Activated B cell treated with CpG ODN at 0.5 μM for 24 hours (primary cell): ENCODE measurements at places on chromosomes 12 and 14.

- H3K36me3 ChIP-seq, result no peaks in the 10 kb centered on the region
- no peak overlapping the region for H3K27ac ChIP-seq
- H3K4me3 ChIP-seq, result no peak overlapping the region
- no peak for DNase-seq
Observed at GRCh38 chr14:34363733-34364134, 98.3 kb downstream of the SPTSSA start.

GRCh38 chr14:72291908-72292688 lies 359.9 kb downstream of the RGS6 start:
- H3K4me1 ChIP-seq, result no peaks in the 10 kb centered on the region
- H3K27ac ChIP-seq, result no peak overlapping the region
- no peak for DNase-seq
- H3K36me3 ChIP-seq, result no peaks in the 10 kb centered on the region
- H3K27me3 ChIP-seq, result peaks cover 23% of the 10 kb centered on the region

- no peak overlapping the region for H3K27ac ChIP-seq
- H3K4me3 ChIP-seq, result no peak overlapping the region
- no peak for DNase-seq
Observed at GRCh38 chr12:77070800-77071449, 5.6 kb upstream of the E2F7 start.

- H3K27me3 ChIP-seq, result peaks cover 28% of the 10 kb centered on the region
- no peaks in the 10 kb centered on the region for H3K36me3 ChIP-seq
- H3K4me1 ChIP-seq, result no peaks in the 10 kb centered on the region
- DNase-seq, result no peak
Observed at GRCh38 chr12:64931981-64932380, 107.5 kb downstream of the TBC1D30 start.

GRCh38 chr12:70831543-70831942 lies 89.0 kb downstream of the PTPRR start:
- H3K4me3 ChIP-seq, result no peak overlapping the region
- H3K36me3 ChIP-seq, result no peaks in the 10 kb centered on the region
- no peaks in the 10 kb centered on the region for H3K4me1 ChIP-seq
- no peak for DNase-seq
- no peak overlapping the region for H3K27ac ChIP-seq

DNA sequence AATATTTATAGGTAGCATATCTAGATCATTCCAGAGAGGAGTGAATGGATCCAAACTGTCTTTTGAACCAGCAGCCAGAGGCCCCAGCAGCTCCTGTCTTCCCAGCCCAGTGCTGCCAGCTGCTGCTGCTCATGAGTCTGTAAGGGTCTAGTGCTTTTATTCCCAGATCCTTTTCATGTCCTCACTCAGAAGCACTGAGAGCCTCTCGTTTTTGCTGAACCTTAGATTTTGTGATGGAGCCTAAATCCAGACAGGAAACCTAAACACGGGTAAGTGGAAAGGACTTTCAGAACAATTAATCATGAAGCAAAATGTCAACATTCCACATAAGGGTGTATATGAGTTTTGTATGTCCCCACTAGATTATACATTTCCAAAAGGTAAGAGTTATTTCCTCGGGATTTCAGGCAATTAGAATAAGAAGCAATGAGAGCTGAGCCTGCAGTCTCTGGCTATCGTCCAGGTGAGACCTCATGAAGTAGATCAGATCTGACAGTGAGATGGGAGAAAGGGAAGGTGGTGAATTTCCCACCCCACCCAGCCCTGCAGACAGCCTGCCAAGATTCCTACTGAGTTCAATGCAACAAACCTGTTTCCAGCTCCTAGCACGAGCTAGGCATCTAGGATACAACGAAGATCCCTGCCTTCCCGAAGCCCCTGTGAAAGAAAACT lies 84.4 kb downstream of the NINJ2 start:
- H3K36me3 ChIP-seq, result no peaks in the 10 kb centered on the region
- no peak for DNase-seq
- peaks cover 11% of the 10 kb centered on the region for H3K4me1 ChIP-seq

DNA sequence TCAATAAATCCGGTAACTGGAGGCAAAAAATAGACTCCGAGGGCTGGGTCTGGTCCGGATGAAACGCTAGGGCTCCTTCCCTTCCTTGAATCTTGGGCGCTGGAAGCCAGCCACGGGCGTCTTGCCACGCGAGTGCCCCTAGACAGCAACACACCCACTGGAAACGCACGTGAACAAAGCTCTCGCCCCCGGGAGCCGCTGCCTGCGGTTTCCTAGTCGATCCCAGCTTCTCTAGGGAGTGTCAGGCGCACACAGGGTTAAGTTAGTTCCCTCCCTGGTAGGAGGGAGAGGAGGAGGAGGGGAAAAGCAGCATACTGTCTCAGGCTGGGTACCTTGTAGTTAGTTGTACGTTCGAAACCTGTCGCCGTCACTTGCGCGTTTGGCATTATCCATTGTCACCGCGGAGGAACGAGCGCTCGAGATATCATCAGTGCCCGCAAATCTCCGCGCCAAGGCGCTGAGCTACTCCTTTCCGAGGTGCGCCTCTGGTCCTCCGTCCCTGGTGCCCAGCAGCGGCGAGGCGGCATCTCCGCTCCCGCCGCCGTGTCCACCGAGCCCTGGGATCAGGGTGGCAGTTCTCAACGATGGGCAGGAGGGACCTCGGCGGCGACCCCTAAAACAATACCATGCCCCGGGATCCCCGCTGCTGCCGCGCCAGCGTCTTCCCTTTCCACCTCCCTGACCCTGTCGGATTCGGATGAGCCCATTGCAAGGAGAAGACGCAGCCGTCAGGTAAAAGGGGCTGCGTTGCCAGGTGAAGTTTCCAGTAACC lies at the start of gene FLRT2:
Gene FLRT2 (plus strand): TSS at position 342 of the 772 bp plus-strand sequence. CDS start 91,371 bp downstream, outside the sequence.
- H3K36me3 ChIP-seq, result no peaks in the 10 kb centered on the region
- DNase-seq, result no peak
- no peak within 1 kb of the TSS for H3K27ac ChIP-seq
- peaks cover 57% of the 10 kb centered on the region for H3K27me3 ChIP-seq
- H3K4me3 ChIP-seq, result no peak within 1 kb of the TSS
- peaks cover 4% of the 10 kb centered on the region for H3K4me1 ChIP-seq

GRCh38 chr12:108302403-108303311 lies 36.5 kb downstream of the CMKLR1 start:
- no peaks in the 10 kb centered on the region for H3K4me1 ChIP-seq
- peaks cover 20% of the 10 kb centered on the region for H3K27me3 ChIP-seq
- H3K4me3 ChIP-seq, result no peak overlapping the region
- no peaks in the 10 kb centered on the region for H3K36me3 ChIP-seq

- no peak overlapping the region for H3K27ac ChIP-seq
- H3K4me1 ChIP-seq, result peaks cover 49% of the 10 kb centered on the region
- H3K4me3 ChIP-seq, result no peak overlapping the region
- no peaks in the 10 kb centered on the region for H3K27me3 ChIP-seq
- DNase-seq, result no peak
Observed at GRCh38 chr14:61482348-61483206, 161.2 kb downstream of the PRKCH start.

DNA sequence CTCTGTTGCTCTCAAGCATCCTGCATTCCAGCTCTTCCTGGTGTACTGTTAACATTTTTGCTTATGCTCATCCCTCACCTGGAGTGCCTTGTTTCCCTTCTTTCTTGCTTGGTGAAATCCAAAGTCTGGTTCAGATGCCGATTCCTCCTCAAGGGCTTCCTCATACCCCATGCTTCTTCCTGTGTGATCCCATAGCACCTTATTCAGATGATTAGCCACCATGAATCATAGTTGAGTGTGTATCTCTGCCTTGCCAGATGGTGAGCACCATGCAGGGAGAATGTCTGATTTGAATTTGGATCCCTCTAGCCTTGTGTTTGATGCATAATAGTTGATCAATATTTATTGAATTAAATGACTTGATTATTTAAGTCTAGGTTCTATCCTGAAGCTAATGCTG lies 39.4 kb upstream of the ANO4 start:
- no peaks in the 10 kb centered on the region for H3K4me1 ChIP-seq
- no peak overlapping the region for H3K4me3 ChIP-seq
- peaks cover 2% of the 10 kb centered on the region for H3K27me3 ChIP-seq
- H3K36me3 ChIP-seq, result no peaks in the 10 kb centered on the region

DNA sequence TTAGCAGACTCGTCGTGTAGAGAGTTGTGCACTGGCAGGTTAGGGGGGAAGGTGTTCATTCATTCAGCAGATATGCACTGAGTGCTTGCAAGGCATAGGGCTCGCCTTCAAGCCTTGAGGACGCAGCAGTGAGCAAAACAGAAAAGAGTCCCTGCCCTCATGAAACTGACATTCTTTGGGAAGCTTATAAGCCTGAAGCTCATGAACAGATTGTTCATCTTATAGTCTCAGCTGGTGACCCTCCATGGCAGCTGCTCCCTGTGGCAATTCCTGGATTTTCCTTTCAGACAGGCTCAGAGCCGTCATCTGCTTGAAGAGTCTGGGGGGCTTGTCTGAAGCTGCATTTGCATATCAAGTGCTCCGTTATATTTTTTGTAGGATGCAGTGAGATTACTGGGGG lies 148.4 kb downstream of the PRKCH start:
- H3K4me1 ChIP-seq, result peaks cover 49% of the 10 kb centered on the region
- H3K36me3 ChIP-seq, result no peaks in the 10 kb centered on the region
- H3K27ac ChIP-seq, result peak overlapping the region; percentile 47
- no peak for DNase-seq

DNA sequence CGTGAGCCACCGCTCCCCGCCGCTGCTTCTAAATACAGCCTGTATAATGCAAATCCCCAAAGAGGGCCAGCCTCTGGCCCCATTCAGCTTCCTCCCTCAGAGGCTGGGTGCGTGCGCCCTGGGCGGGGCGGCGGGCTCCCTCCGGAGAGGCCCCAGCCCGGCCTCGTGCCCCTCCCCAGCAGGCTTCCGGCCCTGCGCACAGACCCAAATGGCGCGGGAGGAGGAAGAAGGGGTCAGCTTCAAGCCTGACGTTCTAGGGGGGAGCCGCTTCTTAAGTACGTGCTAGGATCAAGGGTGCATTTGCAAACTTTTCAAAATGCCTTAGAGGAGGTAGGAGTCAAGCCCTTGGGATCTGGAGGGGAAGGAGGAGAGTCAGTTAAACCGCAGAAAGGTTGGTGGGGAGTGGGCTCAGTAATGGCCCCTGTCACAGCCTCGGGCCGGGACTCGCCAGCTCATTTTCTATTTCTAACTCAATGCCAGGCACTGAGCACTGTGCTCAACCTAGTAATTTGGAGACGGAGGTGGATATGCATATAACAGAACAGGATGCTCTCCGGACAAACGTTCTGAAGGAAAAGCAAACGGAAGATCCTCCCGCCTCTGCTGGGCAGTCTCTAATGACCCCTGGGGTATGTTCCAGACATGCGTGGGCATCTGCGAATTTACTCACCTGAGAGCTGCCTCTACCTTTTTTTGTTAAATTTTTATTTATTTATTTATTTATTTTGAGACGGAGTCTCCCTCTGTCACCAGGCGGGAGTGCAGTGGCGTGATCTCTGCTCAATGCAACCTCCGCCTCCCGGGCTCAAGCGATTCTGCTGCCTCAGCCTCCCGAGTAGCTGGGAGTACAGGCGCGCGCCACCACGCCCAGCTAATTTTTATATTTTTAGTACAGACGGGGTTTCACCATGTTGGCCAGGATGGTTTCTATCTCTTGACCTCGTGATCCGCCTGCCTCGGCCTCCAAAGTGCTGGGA lies 32.3 kb downstream of the NINJ2 start:
- peaks cover 47% of the 10 kb centered on the region for H3K4me1 ChIP-seq
- no peaks in the 10 kb centered on the region for H3K27me3 ChIP-seq

- no peak overlapping the region for H3K4me3 ChIP-seq
- no peaks in the 10 kb centered on the region for H3K36me3 ChIP-seq
- no peaks in the 10 kb centered on the region for H3K4me1 ChIP-seq
- no peak for DNase-seq
- H3K27ac ChIP-seq, result no peak overlapping the region
Observed at GRCh38 chr12:46553911-46554310, 181.3 kb upstream of the SLC38A2 start.

- no peak overlapping the region for H3K27ac ChIP-seq
- peaks cover 7% of the 10 kb centered on the region for H3K36me3 ChIP-seq
- peaks cover 9% of the 10 kb centered on the region for H3K4me1 ChIP-seq
- no peak for DNase-seq
Observed at GRCh38 chr14:32072676-32073075, 4.4 kb upstream of the ARHGAP5 start.

DNA sequence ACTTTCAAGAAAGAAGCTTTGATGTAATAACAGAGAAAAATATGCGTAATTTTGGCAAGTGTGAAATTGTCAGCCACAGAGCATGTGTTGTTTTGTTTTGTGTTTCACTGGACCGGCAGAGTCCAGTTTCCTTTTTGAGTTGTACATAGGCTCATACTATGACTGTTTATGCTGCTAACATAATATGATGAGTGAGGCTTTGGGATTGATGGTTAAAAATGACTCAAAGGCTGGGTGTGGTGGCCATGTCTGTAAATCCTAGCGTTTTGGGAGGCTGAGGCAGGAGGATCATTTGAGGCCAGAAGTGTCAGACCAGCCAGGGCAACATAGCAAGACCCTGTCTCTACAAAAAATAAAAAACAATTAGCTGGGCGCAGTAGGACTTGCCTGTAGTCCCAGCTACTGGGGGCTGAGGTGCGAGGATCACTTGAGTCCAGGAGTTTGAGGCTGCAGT lies 487.9 kb downstream of the PCNX1 start:
- H3K4me3 ChIP-seq, result no peak overlapping the region
- H3K4me1 ChIP-seq, result peaks cover 86% of the 10 kb centered on the region
- no peaks in the 10 kb centered on the region for H3K27me3 ChIP-seq
- DNase-seq, result no peak

GRCh38 chr12:93733358-93733757 lies 56.2 kb downstream of the CRADD start:
- DNase-seq, result no peak
- H3K4me1 ChIP-seq, result peaks cover 6% of the 10 kb centered on the region
- H3K27ac ChIP-seq, result no peak overlapping the region
- no peaks in the 10 kb centered on the region for H3K27me3 ChIP-seq
- H3K36me3 ChIP-seq, result no peaks in the 10 kb centered on the region

DNA sequence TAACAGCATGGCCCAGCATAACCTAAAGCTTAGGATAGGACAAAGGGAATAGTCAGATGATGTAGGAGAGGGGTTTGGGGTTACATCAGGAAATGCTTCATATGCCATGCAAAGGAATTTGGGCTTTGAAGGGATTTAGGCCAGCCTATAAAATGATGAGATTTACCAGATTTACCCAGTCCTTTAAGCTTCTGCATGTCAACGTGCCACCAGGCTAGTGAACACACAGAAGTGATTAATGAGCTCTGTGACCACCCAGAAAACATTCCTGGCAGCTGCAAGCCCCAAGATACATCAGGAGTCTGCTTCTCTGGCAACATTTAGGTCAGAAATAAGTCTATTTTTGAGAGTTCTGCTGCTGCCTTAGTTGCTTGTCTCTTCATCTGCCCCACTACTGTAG lies 118.3 kb downstream of the LRIG3 start:
- H3K36me3 ChIP-seq, result no peaks in the 10 kb centered on the region
- no peaks in the 10 kb centered on the region for H3K4me1 ChIP-seq
- no peak overlapping the region for H3K4me3 ChIP-seq
- no peaks in the 10 kb centered on the region for H3K27me3 ChIP-seq
- no peak for DNase-seq

- H3K27me3 ChIP-seq, result peaks cover 8% of the 10 kb centered on the region
- DNase-seq, result no peak
- H3K36me3 ChIP-seq, result peaks cover 21% of the 10 kb centered on the region
- H3K4me3 ChIP-seq, result peak overlapping the region; percentile 93
- peaks cover 52% of the 10 kb centered on the region for H3K4me1 ChIP-seq
Observed at GRCh38 chr12:22626406-22626805, 1.4 kb downstream of the ETNK1 start.

- peaks cover 2% of the 10 kb centered on the region for H3K36me3 ChIP-seq
- H3K27me3 ChIP-seq, result no peaks in the 10 kb centered on the region
- H3K4me1 ChIP-seq, result peaks cover 73% of the 10 kb centered on the region
- no peak overlapping the region for H3K4me3 ChIP-seq
- H3K27ac ChIP-seq, result peak overlapping the region; percentile 73
- no peak for DNase-seq
Observed at GRCh38 chr12:110693731-110694130, 4.8 kb upstream of the HVCN1 start.

- peaks cover 26% of the 10 kb centered on the region for H3K27me3 ChIP-seq
- no peaks in the 10 kb centered on the region for H3K4me1 ChIP-seq
- no peak overlapping the region for H3K27ac ChIP-seq
- H3K4me3 ChIP-seq, result no peak overlapping the region
- no peaks in the 10 kb centered on the region for H3K36me3 ChIP-seq
Observed at GRCh38 chr12:112881602-112882001, 25.2 kb upstream of the OAS1 start.
